ENCODE measurements at places on chromosomes 16 and 17. TPM values are rescaled to one million over a fixed set of nuclear protein-coding genes. Genes with fewer than 3 reads are reported as not detected.

DNA sequence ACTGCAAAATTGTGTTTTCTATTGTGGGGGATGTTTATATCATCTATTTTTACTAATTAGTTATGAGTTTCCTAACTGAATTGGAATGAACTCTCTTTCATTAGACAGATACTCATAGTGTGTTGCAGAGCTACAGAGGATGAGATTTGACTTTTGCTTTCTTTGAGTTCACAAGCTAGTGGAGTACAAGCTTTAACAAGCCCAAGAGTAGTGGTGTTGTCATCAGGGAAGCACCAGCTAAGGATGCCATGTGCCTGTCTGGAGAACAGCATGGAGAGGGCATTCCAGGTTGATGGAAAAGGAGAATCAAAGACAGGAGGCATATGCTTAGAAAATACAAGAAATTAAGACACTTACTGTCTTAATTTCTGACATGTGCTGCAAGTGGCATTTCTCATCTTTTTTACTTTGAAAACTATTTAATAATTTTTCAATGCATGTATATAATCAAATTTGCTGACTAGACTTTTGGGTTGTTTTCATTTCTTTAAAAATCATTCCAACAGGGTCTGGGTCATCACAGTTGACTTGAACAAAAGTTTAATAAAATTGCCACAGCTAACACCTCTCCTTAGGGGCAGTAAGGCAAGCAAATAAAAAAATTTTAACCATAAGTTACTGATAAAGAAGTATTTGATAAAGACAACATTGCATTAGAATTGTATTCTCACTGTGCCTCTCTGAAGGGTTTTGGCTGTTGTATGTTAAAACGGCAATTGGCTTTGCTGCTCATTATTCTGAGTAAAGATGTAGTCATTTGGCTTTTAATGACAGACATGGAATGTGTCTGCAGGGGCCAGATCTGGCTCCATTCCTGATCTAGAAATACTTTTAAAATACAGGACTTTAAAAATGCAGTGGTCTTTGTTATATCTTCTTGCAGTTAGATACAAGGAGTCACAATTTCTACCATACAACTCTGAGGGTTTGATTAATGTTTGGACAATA, 323.7 kb upstream of the CDH11 start:
- H3K4me3 ChIP-seq, result no peak overlapping the region
- no peak overlapping the region for H3K27ac ChIP-seq
- no peaks in the 10 kb centered on the region for H3K4me1 ChIP-seq
- H3K27me3 ChIP-seq, result no peaks in the 10 kb centered on the region
- H3K36me3 ChIP-seq, result no peaks in the 10 kb centered on the region

CDRT15L2 gene
- total RNA-seq, result not detected

DNA sequence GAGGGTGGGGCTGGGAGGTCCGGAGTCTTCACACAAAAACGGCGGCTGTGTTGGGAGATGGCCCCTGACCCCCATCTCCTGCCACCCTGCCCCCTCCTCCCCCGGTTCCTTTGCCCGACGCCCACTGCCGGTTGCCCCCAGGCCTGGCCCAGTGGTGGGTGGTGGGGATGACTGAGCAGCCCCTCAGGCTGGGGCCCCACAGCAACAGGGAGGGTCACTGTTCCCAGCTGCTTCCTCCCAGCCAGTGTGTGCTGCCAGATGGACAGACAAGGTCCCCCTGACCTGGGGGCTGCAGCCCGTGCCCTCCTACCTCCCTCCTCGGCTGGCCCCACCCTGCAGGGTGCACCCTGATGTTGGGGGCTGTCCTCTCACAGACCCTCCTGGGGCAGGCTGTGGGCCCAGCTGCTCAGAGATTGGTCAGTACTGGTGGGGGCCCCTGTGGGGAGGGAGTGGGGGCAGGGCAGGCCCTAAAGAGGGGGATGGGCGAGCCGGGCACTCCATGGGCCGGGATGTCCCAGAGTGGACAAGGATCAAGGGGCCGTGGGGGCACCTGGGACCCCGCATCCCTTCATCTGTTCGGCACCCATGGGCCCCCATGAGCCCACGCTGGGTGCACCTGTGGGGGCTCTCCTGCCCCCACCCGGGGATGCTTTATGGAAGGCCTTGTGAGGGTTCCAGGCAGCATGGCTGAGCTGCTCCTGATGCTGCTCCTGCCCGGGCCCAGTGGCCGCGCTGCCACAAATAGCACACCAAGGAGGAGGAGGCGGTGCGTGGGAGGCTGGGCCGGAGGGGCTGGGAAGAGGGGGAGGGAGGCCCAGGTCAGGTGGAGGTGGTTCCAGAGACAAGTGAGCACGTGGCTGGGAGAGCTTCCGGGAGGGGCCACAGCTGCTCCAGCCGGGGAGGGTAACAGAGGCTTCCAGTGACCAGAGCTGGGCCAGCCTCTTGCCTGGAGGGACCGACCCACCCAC, 5.1 kb downstream of the C1QTNF8 start:
- H3K36me3 ChIP-seq, result no peaks in the 10 kb centered on the region
- H3K4me3 ChIP-seq, result peak overlapping the region; percentile 62

GRCh38 chr17:65586899-65587298, 25.5 kb upstream of the AXIN2 start:
- H3K4me1 ChIP-seq, result peaks cover 18% of the 10 kb centered on the region
- no peaks in the 10 kb centered on the region for H3K36me3 ChIP-seq
- H3K27me3 ChIP-seq, result no peaks in the 10 kb centered on the region
- no peak for DNase-seq
- no peak overlapping the region for H3K27ac ChIP-seq

DNA sequence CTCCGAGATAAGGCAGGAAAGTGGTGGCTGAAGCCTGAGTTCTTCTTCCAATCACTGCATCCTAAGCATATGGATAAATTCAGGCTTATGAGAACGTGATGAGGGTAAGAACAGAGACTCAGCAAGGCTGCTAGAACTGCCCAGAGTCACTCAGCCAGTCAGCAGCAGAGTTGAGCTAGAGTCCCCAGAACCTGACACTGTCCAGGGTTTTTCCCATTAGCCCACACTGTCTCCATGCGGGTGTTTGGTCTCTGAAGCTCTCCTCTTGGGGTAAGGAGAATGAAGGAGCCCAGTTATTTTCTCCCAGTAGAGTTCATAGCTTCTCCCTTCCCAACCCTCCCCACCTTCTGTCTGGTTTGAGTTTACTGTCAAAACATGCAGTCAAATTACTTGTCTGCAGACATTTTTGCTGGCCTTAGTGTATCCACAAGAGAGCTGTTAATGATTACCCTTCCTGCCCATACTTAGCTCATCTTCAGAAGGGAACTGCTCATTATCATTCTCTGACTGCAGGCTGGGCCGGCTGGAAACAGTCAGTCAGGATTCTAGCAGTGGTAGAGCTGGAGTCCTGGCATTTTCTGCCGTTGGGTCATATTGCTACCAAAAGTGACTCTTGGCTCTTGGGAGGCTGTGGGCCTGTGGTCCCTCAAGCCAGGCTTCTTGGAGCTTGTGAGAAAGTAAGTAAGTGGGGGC, 460.0 kb downstream of the HS3ST3B1 start:
- DNase-seq, result no peak
- H3K4me3 ChIP-seq, result no peak overlapping the region
- no peaks in the 10 kb centered on the region for H3K4me1 ChIP-seq
- H3K36me3 ChIP-seq, result no peaks in the 10 kb centered on the region
- no peaks in the 10 kb centered on the region for H3K27me3 ChIP-seq

- H3K27me3 ChIP-seq, result no peaks in the 10 kb centered on the region
- H3K4me3 ChIP-seq, result no peak overlapping the region
- no peaks in the 10 kb centered on the region for H3K4me1 ChIP-seq
- DNase-seq, result no peak
- no peak overlapping the region for H3K27ac ChIP-seq
- H3K36me3 ChIP-seq, result no peaks in the 10 kb centered on the region
These were observed 199.1 kb downstream of the TMEM114 start for GRCh38 chr16:8391257-8391656.

BORCS6 gene
- total RNA-seq, result 29.5 TPM

DNA sequence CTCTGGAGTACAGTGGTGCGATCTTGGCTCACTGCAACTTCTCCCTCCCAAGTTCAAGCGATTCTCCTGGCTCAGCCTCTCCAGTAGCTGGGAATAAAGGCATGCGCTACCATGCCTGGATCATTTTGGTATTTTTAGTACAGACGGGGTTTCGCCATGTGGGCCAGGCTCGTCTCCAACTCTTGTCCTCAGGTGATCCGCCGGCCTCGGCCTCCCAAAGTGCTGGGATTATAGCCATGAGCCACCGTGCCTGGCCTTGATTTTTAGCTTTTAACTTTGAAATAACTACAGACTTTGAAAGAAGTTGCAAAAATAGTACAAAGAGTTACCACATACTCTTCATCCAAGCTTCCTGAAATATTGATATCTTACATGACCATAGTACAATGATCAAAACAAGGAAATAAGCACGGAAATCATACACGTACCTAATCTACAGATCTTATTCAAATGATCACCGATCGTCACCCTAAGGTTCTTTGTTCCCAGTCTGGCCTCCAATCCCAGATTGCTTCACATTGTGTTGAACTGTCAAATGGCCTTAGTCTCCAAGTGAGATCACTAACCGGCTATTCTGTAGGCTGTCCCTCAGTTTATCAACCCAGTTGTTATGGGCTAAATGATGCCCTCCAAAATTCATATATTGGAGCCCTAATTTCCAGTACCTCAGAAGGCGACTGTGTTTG, 18.4 kb downstream of the NPIPA1 start:
- no peak for DNase-seq
- H3K4me1 ChIP-seq, result no peaks in the 10 kb centered on the region
- H3K4me3 ChIP-seq, result no peak overlapping the region
- no peaks in the 10 kb centered on the region for H3K36me3 ChIP-seq

GRCh38 chr17:46820592-46821450, 2.3 kb upstream of the WNT3 start:
- no peak overlapping the region for H3K27ac ChIP-seq
- H3K36me3 ChIP-seq, result no peaks in the 10 kb centered on the region
- no peak for DNase-seq
- H3K4me3 ChIP-seq, result no peak overlapping the region
- H3K4me1 ChIP-seq, result peaks cover 6% of the 10 kb centered on the region
- H3K27me3 ChIP-seq, result peaks cover 37% of the 10 kb centered on the region

- no peaks in the 10 kb centered on the region for H3K27me3 ChIP-seq
- no peak for DNase-seq
- H3K4me3 ChIP-seq, result no peak overlapping the region
- H3K4me1 ChIP-seq, result peaks cover 12% of the 10 kb centered on the region
- H3K36me3 ChIP-seq, result peaks cover 30% of the 10 kb centered on the region
These were observed 2.5 kb downstream of the TUBG1 start for GRCh38 chr17:42612013-42612412.

DNA sequence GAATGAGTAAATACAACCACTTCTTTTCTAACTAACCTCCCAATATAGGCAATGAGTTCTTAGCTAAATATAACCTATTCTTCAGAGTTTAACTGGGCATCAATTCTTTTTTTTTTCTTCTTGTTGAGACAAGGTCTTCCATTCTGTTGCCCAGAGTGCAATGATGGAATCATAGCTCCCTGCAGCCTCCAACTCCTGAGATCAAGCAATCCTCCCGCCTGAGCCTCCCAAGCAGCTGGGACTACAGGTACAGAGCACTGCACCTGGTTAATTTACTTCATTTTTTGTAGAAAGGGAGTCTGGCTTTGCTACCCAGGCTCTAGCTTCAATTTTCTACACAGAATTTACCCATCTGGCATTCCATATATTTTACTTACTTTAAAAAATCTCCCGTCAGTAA, 1.1 kb downstream of the METTL16 start:
- H3K36me3 ChIP-seq, result no peaks in the 10 kb centered on the region
- H3K27ac ChIP-seq, result peak overlapping the region; percentile 88
- peak overlapping the region; percentile 79 for H3K4me3 ChIP-seq
- H3K4me1 ChIP-seq, result peaks cover 14% of the 10 kb centered on the region
- H3K27me3 ChIP-seq, result no peaks in the 10 kb centered on the region
- DNase-seq, result no peak

DNA sequence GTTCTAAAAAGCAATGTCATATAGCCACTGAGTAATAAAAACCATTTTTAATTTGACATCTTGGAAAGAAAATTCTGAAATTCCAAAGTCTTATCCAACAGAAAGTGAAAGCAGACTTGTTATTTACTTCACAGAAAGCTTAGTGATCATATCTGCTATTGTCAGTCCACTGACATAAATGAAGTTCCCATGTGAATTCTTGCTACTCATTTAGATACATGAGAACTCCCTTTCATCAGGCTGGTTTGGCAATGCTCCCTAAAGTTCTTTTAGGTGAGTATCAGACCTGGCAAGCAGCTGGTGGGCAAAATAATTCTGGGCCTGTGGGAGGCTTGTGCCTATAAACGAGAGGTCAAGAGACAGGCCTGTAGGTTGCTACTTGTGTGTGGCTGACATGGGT, 23.4 kb downstream of the NME2 start:
- no peak overlapping the region for H3K27ac ChIP-seq
- no peaks in the 10 kb centered on the region for H3K27me3 ChIP-seq
- DNase-seq, result no peak
- peaks cover 44% of the 10 kb centered on the region for H3K36me3 ChIP-seq
- H3K4me3 ChIP-seq, result no peak overlapping the region
- H3K4me1 ChIP-seq, result no peaks in the 10 kb centered on the region

MGAT5B gene
- not detected for total RNA-seq

PPP1R27 gene
- total RNA-seq, result not detected

DNA sequence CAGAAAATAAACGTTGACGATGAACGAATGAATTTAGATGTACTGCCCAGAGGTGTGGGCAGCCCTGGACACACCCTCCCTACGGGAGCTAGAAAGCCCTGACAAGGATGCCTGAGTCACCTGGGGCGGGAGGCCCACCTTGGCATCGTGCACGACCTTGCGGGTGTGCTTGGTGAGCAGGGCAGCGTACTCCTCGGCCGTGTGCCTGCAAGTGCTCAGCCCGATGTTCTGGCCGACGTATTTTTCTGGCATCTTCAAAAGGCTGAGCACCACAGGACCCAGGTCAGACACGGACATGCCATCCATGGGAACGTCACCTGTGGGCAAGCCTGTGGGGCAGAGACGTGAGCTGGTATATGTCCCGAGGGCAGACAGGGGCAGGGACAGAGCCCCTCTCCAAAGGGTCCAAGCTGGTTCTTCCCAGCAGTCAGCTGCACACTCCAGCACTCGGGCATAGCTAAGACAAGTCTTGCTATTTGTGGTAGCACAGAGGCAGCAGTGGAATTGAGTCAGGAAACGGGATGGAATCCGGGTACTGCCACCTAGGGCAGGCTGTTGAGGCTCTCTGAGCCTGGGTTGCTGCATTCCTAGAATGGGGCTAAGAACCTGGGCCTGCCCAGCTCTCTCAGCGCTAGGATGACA, 10.8 kb downstream of the NMRAL1 start:
- no peak overlapping the region for H3K4me3 ChIP-seq
- H3K27ac ChIP-seq, result no peak overlapping the region
- DNase-seq, result no peak

DNA sequence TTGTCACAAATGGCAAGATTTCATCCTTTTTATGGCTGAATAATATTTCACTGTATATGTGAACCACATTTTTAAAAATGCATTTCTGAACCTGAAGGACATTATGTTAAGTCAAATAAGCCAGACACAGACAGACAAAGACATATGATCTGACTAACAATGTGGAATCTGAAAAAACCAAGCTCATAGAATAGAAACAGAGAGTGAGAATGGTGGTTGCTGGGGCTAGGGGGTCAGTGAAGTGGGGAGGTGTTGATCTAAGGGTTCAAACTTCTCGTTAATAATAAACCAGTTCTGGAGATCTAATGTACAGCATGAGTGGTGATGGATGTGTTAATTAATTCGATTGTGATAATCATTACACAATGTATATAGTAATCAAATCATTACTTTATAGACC, 475.1 kb downstream of the WWOX start:
- H3K27ac ChIP-seq, result no peak overlapping the region
- no peak overlapping the region for H3K4me3 ChIP-seq
- H3K4me1 ChIP-seq, result no peaks in the 10 kb centered on the region
- H3K36me3 ChIP-seq, result no peaks in the 10 kb centered on the region
- no peaks in the 10 kb centered on the region for H3K27me3 ChIP-seq
